NCI-H187 (cell line): ENCODE measurements at places on chromosomes 7 and 10.

GRCh38 chr10:62266611-62267010 lies 2.0 kb downstream of the RTKN2 start:
- DNase-seq, result no peak

GRCh38 chr7:763762-764161 lies 36.7 kb upstream of the PRKAR1B start:
- peak; percentile 85 for DNase-seq

DNA sequence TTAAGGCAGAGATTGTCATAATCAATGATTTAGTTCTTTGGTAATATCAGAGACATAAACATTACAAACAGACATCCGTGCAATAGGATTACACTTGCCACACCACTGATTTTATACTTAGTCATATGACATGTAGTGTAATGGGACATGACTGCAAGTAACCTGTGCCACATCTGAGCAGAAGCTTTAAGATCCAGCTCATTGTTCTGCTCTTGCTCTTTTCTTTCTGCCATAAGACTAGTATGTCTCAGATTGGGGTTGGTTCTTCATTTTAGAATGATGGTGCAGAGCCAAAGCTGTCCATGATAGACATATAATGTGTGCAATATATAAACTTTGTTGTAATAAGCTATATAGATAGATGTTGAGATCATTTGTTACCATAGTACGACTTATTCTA lies 119.7 kb upstream of the SEMA3A start:
- DNase-seq, result no peak

- DNase-seq, result no peak
Observed at GRCh38 chr7:47100817-47101435, 481.0 kb downstream of the TNS3 start.

DNA sequence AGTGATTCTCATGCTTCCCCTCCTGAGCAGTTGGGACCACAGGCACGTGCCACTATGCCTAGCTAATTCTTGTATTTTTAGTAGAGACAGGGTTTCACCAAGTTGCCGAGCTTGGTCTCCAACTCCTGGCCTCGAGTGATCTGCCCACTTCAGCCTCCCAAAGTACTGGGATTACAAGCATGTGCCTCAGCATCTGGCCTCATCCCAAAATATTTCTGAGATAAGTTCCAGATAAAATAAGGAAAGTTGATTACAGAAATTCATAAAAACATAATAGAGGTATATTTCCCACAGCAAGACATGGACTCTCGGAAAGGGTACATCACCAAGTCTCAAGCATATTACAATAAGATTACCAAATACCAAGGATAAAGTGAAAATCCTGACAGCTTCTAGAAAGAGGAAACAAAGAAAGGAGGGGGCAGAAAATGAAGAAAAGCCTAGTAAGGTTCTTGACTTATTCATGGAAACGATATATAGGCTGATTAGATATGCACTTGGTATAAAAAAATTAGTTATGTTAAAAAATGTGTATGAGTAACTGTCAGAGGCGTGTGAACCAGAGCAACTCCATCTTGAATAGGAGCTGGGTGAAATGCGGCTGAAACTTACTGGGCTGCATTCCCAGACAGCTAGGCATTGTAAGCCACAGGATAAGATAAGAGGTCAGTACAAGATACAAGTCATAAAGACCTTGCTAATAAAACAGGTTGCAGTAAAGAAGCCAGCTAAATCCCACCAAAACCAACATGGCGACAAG lies 35.0 kb downstream of the IQUB start:
- no peak for DNase-seq

- DNase-seq, result no peak
Observed at GRCh38 chr7:71665716-71666115, 533.8 kb downstream of the GALNT17 start.

GRCh38 chr10:84762754-84763394 lies 434.5 kb downstream of the CCSER2 start:
- no peak for DNase-seq

- DNase-seq, result no peak
Observed at GRCh38 chr10:89853781-89854191, 152.4 kb downstream of the KIF20B start.

DNA sequence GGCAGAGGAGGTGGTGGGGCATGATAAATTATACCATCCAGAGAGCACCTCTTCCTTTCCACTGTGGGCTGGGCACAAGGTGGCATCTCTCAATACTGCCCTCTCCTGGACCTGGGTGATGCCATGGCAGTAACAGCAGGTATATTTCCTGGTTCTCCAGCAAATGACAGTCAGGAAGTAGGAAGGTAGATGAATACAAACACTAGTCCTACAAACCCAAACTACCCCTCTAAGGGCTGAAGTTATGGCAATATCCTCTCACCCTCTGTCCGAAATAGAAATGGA lies 1004.9 kb downstream of the KCNMA1 start:
- no peak for DNase-seq

- DNase-seq, result no peak
Observed at GRCh38 chr7:36154255-36155212, 1.5 kb downstream of the EEPD1 start.

GRCh38 chr7:116334555-116334954 lies 124.2 kb downstream of the TES start:
- DNase-seq, result no peak

- DNase-seq, result no peak
Observed at GRCh38 chr10:131650169-131650705, 250.6 kb upstream of the PPP2R2D start.

- DNase-seq, result no peak
Observed at GRCh38 chr7:135740889-135741288, 7.7 kb downstream of the FAM180A start.

- DNase-seq, result no peak
Observed at GRCh38 chr10:129413024-129413423, 54.0 kb upstream of the MGMT start.
